ENCODE measurements at places on chromosomes 7 and 10.

- DNase-seq, result peak; percentile 15
Observed at GRCh38 chr7:3301831-3302618, 973 bp downstream of the SDK1 start.

DNA sequence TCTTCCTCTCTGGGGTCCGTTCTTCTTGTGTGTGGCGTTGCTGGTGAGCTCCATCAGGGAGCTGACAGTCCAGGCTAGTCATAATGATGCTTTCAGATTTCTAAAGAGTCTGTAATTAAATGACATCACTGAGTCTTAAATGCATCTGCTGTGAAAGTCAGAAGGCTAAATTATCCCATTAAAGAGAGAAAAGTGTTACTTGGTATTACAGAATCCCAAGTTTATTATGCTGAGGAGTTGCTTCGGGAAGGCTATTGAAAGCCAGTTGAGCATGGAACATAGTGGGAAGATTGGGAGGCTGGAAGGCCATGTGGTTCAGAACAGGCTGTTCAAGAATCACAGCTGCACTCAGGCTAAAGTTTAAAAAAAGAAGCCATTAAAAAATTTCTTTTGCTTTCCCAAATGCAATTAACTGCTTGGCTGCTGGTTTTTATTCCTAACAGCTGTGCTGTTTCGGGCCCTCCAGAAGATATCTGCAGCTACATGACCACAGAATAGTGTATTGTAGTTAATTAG is 342.6 kb upstream of the LRGUK start:
- no peak for DNase-seq

GRCh38 chr10:47380341-47381102 is 3.6 kb downstream of the ZNF488 start:
- DNase-seq, result no peak

DNA sequence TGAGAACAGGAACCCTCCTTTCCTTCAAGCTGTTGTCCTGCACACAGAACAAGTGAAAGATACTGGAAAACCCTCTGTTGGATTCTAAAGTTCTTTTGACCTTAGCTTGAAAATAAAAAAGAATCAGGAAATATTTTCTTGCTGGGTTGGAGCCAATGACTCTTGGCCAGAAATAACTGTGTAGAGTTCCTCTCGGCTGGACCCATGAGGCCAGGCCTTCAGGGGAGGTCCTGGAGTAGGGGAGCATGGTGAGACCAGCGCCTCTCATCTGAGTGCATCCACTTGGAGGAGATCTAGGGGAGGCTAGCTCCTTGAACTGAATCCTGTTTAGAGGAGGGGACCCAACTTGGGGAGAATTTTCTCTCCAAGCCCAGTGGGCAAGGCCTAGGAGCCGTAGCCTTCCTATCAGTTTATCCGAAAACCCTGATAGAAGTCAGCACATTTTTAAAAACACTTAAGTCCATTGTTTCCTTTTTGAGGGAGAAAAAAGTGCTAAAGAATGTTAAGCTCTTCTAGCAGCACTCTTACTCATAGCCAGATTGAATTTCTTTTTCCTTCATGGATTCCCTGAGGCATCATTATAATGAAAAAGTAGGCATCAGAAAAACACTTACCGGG is 635.7 kb upstream of the ANKRD30A start:
- DNase-seq, result peak; percentile 77

DNA sequence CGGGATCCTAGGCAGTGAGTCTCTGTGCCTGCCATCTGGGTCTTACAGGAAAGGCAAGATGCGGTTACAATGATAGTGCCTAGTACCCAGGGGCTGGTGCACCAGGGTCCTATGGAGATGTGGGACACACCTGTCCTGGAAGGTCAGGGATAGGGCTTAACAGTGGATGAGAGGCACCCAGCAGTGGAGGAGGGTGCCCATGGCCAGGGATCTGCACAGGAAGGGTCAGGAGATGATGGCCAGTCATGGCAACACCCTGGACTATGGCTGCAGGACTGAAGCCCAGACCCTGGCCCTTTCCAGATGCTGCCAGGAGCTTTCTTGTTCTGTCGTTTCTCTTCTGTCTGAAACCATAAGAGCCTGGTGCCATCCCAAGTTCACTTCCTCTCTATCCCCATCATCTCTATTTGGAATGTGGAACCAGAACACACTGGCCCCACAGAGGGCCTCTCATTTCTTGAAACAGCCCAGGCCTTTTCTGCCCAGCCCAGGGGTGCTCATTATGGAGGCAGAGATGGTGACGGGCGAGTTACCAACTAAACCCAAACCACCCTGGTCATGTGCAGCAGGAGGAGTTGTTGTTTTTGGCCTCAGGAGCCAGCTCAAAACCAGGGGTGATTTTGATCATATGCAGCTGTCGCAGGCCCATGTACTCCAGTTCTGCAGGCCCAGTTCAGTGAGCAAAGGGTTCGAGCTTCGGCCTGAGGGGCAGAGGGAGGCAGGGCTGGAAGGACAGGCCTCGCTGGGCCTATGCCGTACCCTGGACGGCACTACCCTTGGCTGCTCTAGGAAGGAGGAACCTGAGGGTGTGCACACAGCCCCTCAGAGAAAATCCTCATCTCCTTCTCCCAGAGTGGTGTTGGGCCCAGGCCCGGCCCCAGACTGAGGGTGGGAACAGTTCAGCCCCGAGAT is 52.6 kb upstream of the GDF10 start:
- DNase-seq, result no peak

GRCh38 chr7:127976056-127976737 is 55.0 kb downstream of the LRRC4 start:
- DNase-seq, result no peak

- no peak for DNase-seq
Observed at GRCh38 chr7:36278069-36278619, 111.5 kb upstream of the ANLN start.
